Breast epithelium (tissue), 4 donors: ENCODE measurements at places on chromosomes 1 and 21.

DNA sequence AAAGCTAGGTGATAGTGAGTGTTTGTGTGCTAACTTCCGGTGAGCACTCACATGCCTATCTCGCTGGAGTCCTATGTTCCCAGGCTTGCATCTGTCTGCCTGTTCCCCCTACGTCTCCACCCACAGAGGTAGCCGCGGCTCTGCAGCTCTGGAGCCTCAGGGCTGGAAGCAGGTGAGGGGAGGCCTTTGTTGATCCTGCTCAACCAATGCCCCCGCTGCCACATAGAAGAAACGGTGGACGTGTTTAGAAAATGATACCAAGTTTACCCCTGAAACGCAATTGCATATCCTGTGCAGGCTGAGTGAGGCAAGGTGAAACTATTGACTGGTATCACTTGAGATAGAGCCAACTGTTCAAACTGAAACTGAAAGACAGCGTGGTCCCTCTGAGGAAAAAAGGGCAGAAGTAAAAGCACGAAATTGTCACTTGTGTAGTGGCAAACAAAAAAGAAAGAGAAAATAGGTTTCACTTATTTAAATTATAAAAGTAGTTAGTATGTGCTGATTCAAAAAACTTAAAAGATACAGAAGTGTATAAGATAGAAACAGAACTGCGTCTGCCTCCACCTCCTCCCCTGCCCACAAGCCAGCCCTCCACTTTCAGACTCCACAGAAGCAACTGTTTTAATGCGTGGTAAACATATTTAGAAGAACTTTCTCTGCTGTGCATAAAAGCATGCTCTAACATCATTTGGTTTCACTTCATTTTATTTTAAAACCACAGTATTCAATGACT is 38.6 kb upstream of the ETS2 start:
- no peak for DNase-seq
- H3K27me3 ChIP-seq, result no peaks in the 10 kb centered on the region
- no peaks in the 10 kb centered on the region for H3K4me1 ChIP-seq
- no peak overlapping the region for H3K27ac ChIP-seq
- peak overlapping the region; percentile 47 for H3K4me3 ChIP-seq

DNA sequence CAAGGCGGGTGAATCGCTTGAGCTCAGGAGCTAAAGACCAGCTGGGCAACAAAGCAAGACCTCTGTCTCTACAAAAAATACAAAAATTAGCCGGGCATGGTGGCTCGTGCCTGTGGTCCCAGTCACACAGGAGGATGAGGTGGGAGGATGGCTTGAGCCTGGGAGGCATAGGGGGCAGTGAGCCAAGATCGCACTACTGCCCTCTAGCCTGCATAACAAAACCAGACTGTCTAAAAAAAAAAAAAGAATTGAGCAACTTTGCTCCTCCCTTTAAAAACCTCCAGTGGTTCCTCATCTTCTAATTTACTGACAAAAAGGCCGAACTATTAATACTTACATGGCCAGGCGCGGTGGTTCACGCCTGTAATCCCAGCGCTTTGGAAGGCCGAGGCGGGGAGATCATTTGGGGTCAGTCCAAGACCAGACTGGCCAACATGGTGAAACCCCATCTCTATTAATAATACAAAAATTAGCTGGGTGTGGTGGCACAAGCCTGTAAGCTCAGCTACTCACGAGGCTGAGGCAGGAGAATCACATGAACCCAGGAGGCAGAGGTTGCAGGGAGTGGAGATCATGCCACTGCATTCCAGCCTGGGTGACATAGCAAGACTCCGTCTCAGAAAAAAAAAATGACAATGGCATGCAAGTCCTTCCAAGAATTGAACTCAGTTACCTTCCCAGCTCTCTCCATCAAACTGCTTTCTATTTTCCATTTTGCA is 4.4 kb downstream of the ACBD3 start:
- no peaks in the 10 kb centered on the region for H3K4me1 ChIP-seq
- H3K27me3 ChIP-seq, result no peaks in the 10 kb centered on the region
- no peaks in the 10 kb centered on the region for H3K36me3 ChIP-seq
- H3K4me3 ChIP-seq, result no peak overlapping the region

GRCh38 chr1:103197216-103197615 is 88.9 kb upstream of the COL11A1 start:
- DNase-seq, result no peak
- no peak overlapping the region for H3K27ac ChIP-seq
- no peaks in the 10 kb centered on the region for H3K36me3 ChIP-seq
- H3K27me3 ChIP-seq, result no peaks in the 10 kb centered on the region
- no peaks in the 10 kb centered on the region for H3K4me1 ChIP-seq

DNA sequence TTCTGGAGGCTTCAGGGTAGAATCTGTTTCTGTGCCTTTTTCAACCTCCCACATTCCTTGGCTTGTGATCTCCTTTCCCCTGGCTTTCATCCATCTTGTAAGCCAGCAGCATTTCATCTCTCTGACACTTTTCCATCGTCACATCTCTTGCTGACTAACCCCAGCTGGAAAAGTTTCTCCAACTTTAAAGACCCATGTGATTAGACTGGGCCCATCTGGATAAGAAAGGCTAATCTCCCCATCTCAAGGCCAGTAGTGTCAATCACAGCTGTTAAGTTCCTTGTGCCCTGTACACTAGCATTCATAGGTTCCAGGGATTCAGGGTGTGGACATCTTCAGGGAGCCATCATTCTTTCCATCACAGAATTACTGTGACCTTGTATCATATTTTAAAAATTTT is 452.1 kb downstream of the TTLL7 start:
- H3K36me3 ChIP-seq, result no peaks in the 10 kb centered on the region
- no peaks in the 10 kb centered on the region for H3K27me3 ChIP-seq
- no peak overlapping the region for H3K27ac ChIP-seq
- no peak for DNase-seq
- no peaks in the 10 kb centered on the region for H3K4me1 ChIP-seq

GRCh38 chr1:6043561-6043960 is 2.1 kb upstream of the KCNAB2 start:
- no peaks in the 10 kb centered on the region for H3K27me3 ChIP-seq
- H3K36me3 ChIP-seq, result no peaks in the 10 kb centered on the region
- no peak overlapping the region for H3K27ac ChIP-seq
- H3K4me1 ChIP-seq, result no peaks in the 10 kb centered on the region
- H3K4me3 ChIP-seq, result no peak overlapping the region

GRCh38 chr1:233033361-233033760 is 83.0 kb downstream of the NTPCR start:
- H3K36me3 ChIP-seq, result no peaks in the 10 kb centered on the region
- H3K27me3 ChIP-seq, result no peaks in the 10 kb centered on the region
- no peak overlapping the region for H3K4me3 ChIP-seq
- no peak overlapping the region for H3K27ac ChIP-seq

GRCh38 chr1:21059021-21059420 is 117.7 kb downstream of the EIF4G3 start:
- no peaks in the 10 kb centered on the region for H3K4me1 ChIP-seq
- H3K36me3 ChIP-seq, result no peaks in the 10 kb centered on the region

DNA sequence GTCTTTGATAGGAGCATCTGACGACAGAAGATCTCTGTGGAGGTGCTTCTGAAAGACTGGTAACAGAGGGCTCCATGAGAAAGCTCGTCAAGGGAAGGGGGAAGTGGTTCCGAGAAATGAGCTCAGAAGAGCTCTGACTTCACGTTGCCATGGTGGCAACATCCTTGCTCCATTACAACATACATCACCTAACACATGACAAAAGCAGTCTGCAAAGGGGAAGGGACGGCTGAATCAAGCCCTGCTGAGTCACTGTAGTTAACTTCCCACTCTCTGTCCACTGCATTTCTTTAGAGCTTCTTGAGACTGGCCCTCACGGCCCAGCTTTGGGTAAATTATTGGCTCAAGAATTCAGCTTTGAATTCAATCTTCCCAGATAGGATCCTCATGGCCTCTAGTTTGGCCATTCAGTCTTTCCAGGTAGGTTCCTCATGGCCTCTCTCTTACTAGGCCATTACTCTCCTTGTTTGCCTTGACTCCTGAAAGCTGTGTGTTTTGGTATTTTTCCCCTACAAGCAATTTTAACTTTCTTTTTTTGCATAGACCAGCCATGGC is 88.0 kb upstream of the ZNF648 start:
- no peak overlapping the region for H3K27ac ChIP-seq
- no peaks in the 10 kb centered on the region for H3K27me3 ChIP-seq
- peaks cover 4% of the 10 kb centered on the region for H3K4me1 ChIP-seq
- no peaks in the 10 kb centered on the region for H3K36me3 ChIP-seq
- no peak for DNase-seq

DNA sequence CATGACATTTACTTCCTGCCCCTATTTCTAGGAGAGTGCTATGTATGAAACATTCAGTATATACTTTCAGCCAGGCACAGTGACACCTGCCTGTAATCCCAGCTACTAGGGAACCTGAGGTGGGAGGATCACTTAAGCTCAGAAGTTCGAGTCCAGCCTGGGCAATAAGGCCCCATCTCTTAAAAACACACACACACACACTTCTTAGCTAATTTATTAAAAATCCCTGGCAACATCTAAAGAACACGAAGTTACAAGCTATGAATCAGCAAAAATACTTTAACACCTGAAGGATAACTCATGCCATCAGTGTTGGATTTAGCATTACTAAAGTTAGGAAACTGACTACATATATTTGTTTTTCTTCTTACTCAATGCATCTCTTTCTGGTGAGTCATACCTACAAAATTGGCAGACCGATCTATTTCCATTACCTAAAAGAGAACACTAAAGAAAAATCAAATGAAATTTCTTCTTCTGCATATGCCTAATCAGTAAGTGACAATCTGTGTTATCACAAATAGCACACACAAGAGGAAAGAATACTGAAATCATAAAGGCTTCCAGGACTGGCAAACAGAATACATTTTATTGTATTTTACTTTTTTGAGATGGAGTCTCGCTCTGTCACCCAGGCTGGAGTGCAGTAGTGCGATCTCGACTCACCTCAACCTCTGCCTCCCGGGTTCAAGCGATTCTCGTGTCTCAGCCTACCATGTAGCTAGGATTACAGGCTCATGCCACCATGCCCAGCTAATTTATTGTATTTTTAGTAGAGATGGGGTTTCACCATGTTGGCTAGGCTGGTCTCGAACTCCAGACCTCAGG is 41.4 kb downstream of the RNF115 start:
- no peaks in the 10 kb centered on the region for H3K27me3 ChIP-seq
- H3K27ac ChIP-seq, result peak overlapping the region; percentile 45
- DNase-seq, result no peak
- no peaks in the 10 kb centered on the region for H3K36me3 ChIP-seq
- no peaks in the 10 kb centered on the region for H3K4me1 ChIP-seq
- no peak overlapping the region for H3K4me3 ChIP-seq

- H3K4me1 ChIP-seq, result no peaks in the 10 kb centered on the region
- DNase-seq, result no peak
- H3K36me3 ChIP-seq, result peaks cover 3% of the 10 kb centered on the region
- H3K4me3 ChIP-seq, result no peak overlapping the region
- no peaks in the 10 kb centered on the region for H3K27me3 ChIP-seq
- H3K27ac ChIP-seq, result no peak overlapping the region
Observed at GRCh38 chr21:45192332-45192731, 95.4 kb downstream of the POFUT2 start.

DNA sequence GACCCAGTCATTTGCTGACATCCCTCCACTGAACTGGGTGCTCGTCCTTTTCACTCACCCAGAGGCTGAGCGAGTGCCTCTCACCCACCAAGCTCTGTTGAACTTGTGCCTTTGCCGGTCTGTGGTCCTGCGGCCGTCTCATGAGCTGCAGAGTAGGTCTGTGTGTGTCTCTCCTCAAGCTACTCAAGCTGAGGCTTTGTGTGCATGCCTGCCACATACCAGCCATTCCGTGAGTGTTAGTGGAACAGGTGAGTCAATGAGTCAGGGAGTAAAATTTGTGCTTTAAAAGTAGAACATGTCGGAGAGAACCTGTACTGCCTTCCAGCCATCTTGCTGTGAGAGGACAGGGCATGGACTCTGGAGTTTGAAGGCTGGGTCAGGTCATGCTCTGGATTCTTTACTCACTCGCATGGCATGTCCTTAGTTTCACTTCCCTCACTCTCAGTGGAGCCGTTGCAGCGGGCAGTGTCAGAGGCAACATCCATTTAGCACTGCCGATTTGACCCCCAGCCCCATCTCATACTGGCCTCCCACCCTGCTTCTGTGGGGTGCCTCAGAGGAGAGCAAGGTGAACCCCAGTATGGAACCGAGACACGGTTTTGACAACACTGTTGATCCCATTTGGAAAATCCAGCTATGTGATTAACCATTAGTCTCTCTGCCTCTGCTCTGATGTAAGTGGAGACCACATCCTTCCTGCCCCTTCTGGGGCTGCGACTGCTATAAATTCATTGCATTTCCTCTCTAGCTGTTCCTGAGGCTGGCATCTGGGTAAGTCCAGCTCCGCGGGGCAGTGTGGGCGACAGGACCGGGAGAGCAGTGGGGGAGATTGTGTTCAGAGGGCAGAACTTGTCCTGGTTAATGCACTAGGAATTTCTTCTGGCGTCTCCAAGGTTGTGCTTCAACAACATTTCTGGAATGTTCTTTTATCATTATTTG is at the start of gene NLRP3:
Gene NLRP3 (plus strand): TSS at position 751 of the 939 bp plus-strand sequence. CDS start 2,628 bp downstream, outside the sequence.
- H3K27ac ChIP-seq, result no peak within 1 kb of the TSS
- no peak for DNase-seq
- no peaks in the 10 kb centered on the region for H3K27me3 ChIP-seq
- no peaks in the 10 kb centered on the region for H3K4me1 ChIP-seq

DNA sequence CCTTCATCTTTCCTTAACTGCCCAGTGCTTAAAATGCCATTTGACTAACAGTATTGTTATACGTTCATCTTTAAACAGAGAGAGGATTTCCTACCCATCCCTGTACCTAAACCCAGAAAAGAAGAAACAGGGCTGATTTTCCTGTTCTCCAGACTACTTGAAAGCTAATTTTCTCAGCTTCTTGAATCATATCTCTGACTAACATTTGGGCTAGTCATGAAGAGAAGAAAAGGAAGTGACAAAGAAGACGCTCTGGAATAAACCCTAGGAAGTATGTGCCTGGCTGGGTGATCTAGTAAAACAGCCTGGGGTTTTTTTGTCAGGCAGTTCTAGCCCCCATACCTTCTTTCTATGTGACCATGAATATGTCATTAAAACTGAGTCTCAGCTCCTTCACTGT is 44.8 kb upstream of the SGIP1 start:
- no peaks in the 10 kb centered on the region for H3K36me3 ChIP-seq
- no peak overlapping the region for H3K27ac ChIP-seq
- no peaks in the 10 kb centered on the region for H3K27me3 ChIP-seq
- DNase-seq, result no peak
